NCI-H226 (cell line): ENCODE measurements at places on chromosomes 5 and 9.

DNA sequence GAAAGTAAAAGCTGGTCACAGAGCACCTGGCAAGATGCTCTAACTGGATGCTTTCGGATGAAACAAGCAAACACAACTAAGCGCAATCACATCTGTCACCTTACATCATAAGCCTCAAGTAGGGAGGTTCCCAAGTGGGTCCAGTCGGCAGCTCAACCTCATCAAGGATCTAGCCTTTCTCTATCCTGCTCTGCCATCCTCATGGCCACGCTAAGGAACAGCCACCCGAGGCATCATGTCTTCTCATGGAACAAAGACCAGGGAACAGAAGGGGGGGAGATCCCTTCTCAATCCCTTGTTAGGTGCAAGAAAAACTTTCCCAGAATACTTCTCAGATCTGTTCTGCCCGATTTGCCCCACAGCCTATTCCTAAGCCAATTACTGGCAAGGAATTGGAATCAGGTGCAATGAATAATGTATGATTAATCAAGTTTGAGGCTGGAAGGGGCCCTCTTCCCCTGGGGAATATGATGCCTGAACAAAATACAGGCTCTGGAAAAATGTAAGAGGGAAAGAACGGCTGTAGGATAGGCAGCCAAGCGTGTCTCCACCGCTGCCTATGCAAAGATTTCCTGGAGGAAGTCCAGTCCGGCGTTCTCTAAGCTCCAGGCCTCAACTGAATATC, 1.3 kb upstream of the HABP4 start:
- no peak for DNase-seq

DNA sequence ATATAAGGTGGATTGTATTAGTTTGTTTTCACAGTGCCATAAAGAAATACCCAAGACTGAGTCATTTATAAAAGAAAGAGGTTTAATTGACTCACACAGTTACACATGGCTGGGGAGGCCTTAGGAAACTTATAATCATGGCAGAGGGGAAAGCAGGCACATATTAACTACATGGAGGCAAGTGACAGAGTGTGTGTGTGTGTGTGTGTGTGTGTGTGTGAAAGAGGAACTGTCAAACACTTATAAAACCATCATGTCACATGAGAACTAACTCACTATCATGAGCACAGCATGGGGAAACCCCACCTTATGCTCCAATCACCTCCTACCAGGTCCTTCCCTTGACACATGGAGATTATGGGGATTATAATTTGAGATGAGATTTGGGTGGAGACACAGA, 118.6 kb downstream of the SPEF2 start:
- DNase-seq: no peak

GRCh38 chr5:107670932-107671741, at the start of gene EFNA5:
EFNA5 (minus strand) TSS chr5:107670937.
- no peak for DNase-seq

- no peak for DNase-seq
Measured at GRCh38 chr9:5188060-5188984, 2.9 kb upstream of the INSL6 start.

- no peak for DNase-seq
Measured at GRCh38 chr5:1526681-1527131, 2.9 kb upstream of the LPCAT1 start.
